Activated CD4-positive, CD25-positive, alpha-beta regulatory T cell (primary cell): ENCODE measurements at places on chromosomes 11 and 22.

DNA sequence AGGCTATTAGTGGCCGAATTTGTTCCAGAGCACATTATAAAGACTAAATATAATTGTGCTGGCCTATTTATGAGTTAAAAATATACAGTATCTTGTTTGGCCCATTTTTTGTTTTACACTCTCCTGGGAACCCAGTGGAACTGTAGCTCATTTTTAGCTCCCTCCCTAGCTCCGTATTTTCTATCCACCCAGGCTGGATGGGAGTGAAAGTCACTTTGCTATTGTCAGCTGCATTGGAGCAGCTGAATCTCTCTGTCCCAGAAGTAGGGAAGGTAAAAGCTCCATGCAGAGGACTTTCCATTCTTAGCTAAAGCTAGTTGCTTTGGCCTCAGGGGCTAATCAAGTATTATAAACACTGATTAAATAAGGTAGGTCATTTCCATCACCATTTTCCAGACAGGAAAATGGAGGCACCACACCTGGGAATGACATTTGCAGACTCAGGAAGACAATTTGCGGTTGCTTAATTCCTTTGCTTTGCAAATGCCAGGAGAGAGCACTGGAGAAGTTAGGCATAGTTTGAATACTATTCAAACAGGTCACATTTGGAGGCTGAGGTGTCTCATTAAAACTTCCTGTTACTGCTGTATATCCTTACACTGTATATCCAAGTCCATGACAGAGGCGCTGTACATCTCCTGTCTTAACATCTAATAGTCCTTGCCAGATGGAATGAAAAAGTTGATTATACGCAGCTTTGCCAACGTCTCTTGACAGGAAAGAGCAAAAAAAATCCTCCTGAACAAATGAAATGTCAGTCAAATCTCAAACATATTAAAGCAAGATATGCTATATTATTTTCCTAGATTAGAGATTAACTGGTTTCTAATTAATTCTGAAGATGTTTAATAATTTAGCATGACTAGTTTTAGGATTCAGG, 338.1 kb upstream of the KIRREL3 start:
- no peak for DNase-seq

DNA sequence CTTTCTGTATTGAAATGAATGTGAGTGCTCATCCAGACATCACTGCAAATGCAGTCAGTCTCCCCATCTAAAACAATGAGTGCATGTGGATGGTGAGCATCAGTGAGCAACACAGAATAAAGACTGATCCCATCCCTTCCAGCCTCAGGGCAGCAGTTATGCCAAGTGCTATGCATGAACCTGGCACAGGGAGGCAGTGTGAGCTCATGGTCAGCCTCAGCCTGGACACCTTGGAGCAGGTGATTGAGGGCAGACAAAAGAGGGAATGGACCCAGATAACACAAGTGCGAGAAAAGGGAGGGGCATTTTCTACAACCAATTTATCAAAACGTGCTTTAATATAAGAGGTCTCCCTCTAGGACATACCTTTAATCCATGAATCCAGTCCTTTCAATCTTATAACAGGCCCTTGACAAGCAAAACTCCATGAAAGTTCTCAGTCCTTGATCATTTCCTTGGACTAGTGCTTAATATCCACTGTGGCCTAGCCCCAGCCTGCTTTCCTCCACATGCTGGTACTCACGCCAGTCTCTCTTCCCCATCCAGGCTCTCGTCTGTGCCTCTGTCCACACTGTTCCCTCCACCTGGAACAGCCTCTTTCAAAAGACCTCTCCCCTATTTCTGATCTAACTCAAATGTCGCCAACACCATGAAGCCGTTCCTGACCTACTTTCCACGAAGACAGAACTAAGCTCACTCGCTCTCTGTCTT, 50.5 kb upstream of the LRRC55 start:
- DNase-seq = no peak

DNA sequence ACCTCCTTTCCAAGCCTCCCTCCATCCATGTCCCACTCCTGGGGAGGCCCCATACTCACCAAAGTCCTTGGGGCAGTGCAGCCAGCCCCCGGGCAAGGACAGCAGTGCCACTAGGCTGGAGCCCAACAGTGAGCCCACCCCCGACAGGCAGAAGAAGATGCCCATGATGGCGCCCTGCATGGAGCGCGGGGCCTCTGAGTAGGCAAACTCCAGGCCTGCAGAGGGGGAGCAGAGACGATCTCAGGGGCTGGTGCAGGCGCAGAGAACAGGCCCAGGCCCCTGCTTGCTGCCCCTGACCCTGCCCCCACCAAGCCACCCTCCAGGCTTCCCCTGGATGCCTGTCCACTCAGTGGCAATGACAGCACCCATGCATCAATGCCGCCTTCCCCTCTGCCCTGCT, 13.6 kb downstream of the TMEM132A start:
- DNase-seq = no peak

DNA sequence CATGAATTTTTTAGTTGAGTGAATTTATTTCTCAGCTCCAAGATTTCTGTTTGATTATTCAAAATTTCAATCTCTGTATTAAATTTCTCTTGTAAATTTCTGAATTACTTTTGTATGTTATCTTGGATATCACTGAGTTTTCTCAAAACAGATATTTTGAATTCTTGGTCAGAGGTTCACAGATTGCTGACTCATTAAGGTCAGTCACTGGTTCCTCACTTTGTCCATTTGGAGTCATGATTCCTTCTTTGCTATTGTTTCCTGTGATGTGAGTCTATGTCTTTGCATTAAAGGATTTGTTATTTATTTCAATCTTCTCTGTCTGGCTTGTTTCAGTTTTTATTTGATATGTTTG, 10.2 kb upstream of the IL17RA start:
- DNase-seq = no peak

DNA sequence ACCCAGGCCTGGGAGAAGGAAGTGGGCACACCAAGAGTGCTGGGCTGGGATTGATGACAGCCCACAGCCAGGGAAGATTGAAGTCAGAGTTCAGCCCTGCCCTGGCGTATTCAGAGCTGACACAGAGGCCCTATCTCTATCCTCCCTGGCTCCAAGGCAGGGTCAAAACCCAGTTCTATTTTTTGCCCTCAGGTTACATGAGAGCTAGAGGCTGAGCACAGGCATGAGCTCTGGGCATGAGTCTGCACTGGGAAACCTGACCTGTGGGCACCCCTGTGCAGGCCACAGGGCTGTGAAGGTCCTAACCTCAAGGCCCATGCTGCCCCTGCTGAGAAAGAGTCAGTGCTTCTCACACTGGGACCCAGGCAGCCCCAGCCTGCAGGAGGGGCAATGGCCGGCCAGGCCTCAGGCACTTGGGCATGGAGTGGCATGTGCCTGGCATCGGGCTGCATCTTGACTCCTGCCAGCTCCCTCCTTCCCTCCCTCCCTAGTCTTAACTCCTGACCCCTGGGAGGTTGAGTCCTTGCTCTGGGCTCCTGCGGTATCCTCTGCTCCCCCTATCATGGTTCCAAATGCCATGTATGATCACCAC, 5.4 kb downstream of the SLC35E4 start:
- DNase-seq = no peak

GRCh38 chr22:20834206-20834605, 24.4 kb downstream of the PI4KA start:
- DNase-seq = no peak

DNA sequence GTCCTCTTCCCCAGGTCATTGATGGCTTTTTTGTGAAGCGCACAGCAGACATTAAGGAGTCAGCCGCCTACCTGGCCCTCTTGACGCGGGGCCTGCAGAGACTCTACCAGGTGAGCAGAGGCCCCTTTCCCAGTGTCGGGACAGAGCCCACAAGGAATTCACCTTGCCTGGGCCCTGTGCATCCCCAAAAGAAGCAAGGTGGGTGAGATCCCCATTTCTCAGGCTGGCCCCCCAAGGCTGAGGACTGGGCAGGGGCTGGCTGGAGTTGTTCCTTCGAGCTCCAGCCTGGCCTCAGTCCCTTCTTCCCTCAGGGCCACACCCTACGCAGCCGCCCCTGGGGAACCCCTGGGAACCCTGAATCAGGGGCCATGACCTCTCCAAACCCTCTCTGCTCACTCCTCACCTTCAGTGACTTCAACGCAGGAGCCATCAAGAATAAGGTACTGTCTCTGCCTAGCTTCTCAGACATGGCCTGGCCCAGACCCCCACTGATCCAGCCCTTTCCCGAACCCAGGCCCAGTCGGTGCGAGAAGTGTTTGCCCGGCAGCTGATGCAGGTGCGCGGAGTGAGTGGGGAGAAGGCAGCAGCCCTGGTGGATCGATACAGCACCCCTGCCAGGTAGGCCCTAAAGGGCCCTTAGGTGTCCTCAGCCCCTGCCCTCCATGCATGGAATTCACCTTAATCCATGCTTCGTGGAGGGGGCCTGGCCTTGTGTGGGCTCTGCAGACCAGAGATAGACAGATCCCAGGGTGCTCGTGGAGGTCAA, 4.7 kb downstream of the MUS81 start:
- no peak for DNase-seq

GRCh38 chr11:63277345-63277943, 34.0 kb upstream of the SLC22A25 start:
- DNase-seq = no peak

DNA sequence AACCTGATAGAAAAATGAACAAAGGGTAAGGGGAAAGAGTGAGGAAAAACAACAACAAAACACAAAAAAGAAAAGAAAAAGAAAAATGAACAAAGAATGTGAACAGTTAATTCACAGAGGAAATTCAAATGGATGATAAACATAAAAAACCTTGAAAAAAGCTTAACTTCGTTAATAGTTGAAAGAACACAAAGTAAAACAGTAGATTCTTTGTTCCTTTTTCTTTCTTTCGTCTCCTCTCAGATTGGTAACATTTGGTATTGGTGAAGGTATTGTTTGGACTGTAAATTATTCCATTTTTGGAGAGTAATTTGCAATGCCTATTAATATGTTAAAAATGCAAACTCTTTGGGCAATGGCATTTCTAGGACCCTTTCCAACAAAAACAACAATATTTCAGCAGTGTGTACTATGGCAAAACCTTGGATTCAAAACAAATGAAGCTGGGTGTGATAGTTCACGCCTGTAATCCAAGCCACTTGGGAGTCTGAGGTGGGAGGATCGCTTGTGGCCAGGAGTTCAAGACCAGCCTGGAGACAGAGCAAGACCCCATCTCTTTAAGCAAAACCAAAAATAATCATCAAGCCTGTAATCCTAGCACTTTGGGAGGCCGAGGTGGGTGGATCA, 3.3 kb upstream of the BACE1 start:
- DNase-seq = no peak

DNA sequence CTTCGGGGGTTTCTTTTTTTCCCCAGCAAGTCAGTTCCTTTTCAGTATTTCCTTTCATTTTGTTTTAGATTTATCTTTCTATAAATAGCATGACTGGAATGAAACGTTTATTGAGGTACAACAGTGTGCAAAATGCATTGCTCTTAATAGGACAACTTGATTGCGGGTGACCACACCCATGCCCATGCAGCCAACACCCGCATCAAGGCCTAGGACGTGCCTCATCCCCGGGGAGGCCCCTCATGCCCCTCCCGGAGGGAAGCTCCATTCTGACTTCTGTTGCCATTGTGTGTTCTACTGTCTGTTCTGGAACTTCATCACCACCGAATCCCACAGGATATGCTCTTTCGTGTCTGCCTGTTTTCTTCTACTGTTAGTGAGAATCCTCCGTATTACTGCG, 82.2 kb downstream of the RPS6KA4 start:
- DNase-seq = no peak

- no peak for DNase-seq
Observed at GRCh38 chr22:32236970-32237369, 18.2 kb downstream of the SLC5A4 start.

DNA sequence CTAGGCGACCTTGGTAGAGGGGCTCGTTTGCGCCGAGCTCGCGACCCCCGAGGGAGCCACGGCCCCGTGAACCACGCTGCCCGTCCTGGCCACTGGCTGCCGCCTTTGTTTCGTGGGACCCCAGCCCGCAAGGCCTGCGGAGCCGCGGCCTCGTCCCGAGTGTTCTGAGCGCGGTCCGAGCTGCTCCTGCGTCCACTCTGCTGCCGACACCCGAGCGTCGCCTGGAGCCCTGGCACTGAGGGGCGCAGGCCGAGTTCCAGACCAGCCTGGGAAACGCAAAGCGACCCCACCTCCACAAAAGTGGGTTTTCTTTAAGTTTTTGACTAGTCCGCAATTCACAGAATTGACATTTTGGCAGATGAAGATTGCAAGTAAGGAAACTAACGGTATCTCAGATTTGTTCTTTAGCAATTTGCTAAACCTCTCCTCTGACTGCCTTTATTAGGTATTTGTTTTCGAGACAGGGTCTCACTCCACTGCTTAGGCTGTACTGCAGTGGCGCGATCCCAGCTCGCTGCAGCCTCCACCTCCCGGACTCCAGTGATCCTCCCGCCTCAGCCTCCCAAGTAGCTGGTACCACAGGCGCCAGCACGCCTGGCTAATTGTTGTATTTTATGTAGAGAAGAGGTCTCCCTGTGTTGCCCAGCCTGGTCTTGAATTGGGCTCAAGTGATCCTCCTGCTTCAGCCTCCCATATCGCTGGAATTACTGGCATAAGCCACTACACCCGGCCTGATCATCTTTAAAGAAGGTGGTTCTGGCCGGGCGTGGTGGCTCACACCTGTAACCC, 879 bp upstream of the RNH1 start:
- DNase-seq = no peak

DNA sequence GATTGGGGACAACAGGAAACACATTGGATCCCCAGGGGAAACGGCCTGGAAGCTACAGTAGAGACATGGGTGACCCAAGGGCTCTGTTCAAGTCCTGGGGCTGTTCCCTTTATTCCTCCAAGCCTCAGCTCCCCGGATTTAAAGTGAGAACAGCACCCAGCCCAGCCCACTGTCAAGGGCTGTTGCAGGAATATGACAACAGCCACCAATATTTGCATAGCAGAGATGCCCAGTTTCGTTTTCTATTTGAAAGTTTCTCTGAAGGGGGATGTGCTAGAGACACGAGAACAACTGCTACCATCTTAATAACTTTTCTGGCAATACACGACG, 81.1 kb upstream of the WNT7B start:
- DNase-seq = no peak

- no peak for DNase-seq
Observed at GRCh38 chr11:57321388-57322255, 3.1 kb downstream of the TNKS1BP1 start.

DNA sequence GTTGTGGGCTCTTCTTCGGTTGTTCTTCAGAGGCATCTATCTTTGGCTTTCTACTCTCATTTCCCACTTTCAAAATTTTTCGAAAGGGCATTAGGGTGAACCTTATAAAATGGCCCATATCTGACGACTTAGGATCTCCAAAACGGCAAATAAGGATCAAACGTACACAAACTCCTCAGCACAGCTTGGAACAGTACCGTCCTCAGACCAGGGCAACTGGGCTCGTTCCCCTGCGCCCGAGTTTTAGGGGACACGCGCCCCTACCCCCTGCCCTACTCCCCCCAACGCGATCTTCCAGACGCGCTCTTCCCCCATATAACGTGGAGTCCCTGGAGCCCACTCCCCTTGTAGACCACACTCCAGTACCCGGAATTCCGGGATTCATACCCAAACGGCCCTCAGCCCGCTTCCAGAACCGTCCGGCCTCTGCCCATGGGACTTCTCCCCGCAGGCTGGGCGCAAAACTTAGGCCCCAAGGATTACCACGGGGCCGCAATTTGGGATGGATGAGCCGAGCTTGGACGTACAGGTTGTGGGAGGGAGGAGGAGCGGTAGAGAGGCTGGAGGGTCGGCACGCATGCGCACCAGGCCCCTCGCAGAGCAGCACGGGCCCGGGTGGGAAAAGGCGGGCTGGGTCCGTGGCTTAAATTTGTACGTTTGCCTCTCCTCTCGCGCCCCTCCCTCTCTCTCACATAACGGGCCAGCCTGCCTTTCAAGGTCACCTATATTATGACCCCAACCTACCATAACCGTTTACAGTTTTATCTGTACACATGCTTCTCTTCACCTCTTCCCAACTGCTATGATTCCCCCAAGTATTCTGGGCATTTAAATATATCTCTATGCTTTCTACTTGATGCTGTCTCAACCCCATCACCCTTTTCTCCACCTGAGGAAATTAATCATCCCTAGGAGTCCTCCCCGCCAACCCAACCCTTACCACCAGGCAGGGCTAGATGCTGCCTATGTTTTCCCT, 3.4 kb downstream of the CCDC89 start:
- DNase-seq = peak; percentile 28
